MCF 10A (cell line): ENCODE measurements at places on chromosomes 7 and 10. TPM values are rescaled to one million over a fixed set of nuclear protein-coding genes. Genes with fewer than 3 reads are reported as not detected.

The ATE1 gene
- total RNA-seq, result 33.1 and 40.4 TPM in 2 replicates

The CYREN gene
- total RNA-seq, result 66.0 and 71.0 TPM in 2 replicates

The CAV2 gene
- 155 and 171 TPM in 2 replicates for total RNA-seq

The TRPV6 gene
- total RNA-seq, result 0.30 and 0.44 TPM in 2 replicates

The ZNF804B gene
- not detected in 2 replicates for total RNA-seq

The C10orf105 gene
- not detected in 2 replicates for total RNA-seq

The SPDYE2B gene
- total RNA-seq, result not detected in 2 replicates

The CPN1 gene
- total RNA-seq, result not detected in 2 replicates

The AGBL3 gene
- 1.1 and 1.8 TPM in 2 replicates for total RNA-seq

The ANXA8L1 gene
- 21.9 and 31.7 TPM in 2 replicates for total RNA-seq

The EMX2 gene
- total RNA-seq, result not detected in 2 replicates

The YWHAG gene
- total RNA-seq, result 177 and 178 TPM in 2 replicates

The UCN3 gene
- not detected in 2 replicates for total RNA-seq

The HTR5A gene
- total RNA-seq, result not detected in 2 replicates

The CHAT gene
- total RNA-seq, result not detected in 2 replicates

The PLEKHS1 gene
- total RNA-seq, result not detected in 2 replicates

The CYP2C9 gene
- total RNA-seq, result not detected in 2 replicates

The MLLT10 gene
- total RNA-seq, result 39.3 and 47.5 TPM in 2 replicates

The KLHL7 gene
- 17.9 and 19.1 TPM in 2 replicates for total RNA-seq

The SEMA3A gene
- total RNA-seq, result 1.5 and 3.2 TPM in 2 replicates
